ENCODE measurements at places on chromosomes 11 and 22.

DNA sequence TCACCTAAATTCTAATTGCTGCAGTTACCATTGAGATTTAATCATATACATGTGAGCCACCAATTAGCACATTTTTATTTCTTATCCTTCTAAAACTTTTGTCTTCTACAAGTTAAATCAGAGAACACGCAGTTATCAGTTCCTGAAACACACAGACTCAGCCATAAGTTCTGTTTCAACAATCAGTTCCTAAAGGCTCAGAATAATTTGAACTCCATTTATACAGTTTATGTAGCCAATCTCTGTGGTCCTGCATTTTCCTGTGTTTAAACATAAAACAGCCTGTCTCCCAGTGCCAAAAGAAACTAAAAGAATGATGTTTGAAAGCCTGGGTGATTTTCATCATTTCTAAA, 2.9 kb downstream of the PLAAT3 start:
- DNase-seq: no peak

GRCh38 chr11:7449211-7449840, 36.0 kb upstream of the OLFML1 start:
- DNase-seq: no peak

- DNase-seq: no peak
Measured at GRCh38 chr22:25174888-25175411, 24.7 kb upstream of the CRYBB3 start.

- no peak for DNase-seq
Measured at GRCh38 chr11:45577752-45578151, 87.7 kb downstream of the CHST1 start.

- peak; percentile 83 for DNase-seq
Measured at GRCh38 chr11:6606471-6607189, 3.1 kb downstream of the ILK start.

DNA sequence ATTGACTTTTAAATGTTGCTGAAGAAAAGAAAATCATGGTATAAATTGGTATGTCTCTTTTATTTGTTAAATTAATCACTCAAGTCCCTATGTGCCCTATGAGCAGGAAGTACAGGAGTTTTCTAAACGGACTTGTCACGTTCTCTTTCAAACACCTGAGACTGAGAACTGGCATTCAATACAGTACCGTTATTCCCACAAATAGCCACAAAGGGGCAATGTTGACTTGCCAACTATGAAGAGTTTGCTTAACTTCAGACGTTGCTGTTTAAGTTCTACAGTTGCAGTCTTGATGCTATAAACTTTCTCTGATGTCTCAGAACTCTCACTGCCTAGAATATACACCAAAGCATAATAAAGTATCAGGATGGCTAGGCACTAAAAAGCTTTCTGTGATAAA, 7.6 kb downstream of the OR56A1 start:
- DNase-seq: no peak

DNA sequence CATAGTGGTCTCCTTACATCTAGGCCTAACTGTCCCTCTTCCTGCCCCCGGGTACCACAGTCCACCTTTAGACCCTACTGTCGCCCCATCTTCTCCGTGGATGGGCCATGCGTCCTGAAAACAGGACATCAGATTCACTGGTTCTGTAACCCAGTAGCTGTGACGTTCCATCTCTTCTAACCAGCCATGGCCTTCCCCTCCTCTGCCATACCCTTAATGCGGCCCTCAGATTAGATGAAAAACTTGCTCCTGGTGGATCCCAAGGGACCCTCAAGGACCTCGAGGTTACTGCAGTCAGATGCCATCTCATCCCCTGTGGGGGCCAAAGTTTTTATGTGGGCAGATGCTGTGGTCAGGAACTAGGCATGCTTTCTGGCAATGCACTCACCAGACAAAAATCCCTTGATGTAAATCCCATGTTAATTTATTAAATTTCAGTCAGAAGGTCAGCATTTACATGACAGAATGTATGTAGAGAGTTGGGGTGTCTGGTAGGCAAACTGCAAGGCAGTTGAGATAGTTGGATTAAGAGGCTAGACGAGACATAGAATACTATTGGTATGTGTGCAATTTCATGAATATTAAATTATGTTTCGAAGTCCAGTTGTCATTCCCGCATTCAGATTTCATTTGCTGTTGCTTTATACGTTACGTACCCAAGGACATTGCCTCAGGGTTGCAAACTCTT, 64.3 kb downstream of the WNT11 start:
- no peak for DNase-seq

Measured in GM06990 (cell line).